Stimulated activated CD8-positive, alpha-beta memory T cell treated with anti-CD3 and anti-CD28 coated beads, Interleukin-4, amount 100 ng/mL, for 48 hours (primary cell): ENCODE measurements at places on chromosomes 16 and 17.

GRCh38 chr17:9386401-9386800, 189.2 kb downstream of the STX8 start:
- no peak for DNase-seq

GRCh38 chr16:77158293-77158692, 32.7 kb upstream of the MON1B start:
- DNase-seq, result no peak

- no peak for DNase-seq
These were observed 134.6 kb upstream of the ADAMTS18 start for GRCh38 chr16:77569406-77569805.

DNA sequence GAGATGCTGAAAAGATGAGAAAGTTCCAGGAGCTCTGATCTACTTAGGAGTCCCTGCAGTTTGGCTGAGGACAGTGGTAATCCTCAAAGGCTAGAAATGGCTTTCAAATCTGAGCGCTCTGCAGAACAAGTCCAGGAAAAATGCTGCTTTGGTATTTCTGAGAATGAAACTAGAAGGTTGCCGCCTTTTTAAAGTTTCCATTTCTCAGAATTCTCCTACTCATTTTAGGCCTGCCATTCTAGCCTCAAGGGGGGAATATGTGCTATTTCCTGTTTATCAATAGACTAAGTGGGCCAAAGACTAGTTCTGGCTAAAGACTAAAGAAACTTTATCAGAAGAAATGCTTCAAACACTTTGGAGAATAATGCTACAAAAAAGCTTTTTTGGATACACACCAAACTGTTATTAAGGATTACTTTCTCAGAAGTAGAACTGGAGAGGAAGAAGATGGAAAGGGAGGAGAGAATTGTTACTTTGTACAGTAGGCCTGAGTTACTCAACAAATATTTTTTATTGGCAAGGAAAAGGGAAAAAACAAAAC, at the start of gene SLFN12L:
TSS of gene SLFN12L (minus strand) at position 78 of the 541 bp plus-strand sequence. CDS start 15,314 bp downstream, outside the sequence.
- DNase-seq, result no peak

DNA sequence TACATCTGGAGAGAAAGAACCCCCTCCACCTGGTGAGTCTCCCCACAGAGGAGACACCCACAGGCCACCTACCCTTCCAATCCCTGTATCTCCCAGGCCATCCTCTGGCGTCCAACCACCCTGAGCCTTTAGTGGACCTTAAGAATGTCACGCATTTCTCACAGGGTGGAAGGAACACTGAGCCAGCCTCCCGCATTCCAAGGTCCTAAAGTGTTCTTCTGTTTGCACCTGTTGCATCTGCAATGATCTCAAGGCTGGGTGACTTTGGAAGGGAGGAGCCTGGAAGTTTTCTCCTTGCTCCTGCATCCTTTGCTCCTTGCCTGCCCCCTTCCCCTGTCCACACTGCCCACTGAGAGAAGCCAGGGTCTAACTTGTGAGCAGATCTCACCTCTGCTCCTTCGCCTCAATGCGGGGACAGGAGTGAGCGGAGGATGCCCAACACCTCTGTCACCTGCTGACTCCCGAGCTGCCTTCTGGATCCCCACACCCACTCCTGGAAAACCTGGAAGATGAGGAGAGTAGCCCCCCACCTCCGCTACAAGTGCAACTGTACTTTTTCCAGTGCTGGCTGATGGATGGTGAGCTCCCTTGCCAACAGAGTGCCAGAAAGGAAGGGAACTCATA, 3.7 kb downstream of the CHST5 start:
- no peak for DNase-seq

DNA sequence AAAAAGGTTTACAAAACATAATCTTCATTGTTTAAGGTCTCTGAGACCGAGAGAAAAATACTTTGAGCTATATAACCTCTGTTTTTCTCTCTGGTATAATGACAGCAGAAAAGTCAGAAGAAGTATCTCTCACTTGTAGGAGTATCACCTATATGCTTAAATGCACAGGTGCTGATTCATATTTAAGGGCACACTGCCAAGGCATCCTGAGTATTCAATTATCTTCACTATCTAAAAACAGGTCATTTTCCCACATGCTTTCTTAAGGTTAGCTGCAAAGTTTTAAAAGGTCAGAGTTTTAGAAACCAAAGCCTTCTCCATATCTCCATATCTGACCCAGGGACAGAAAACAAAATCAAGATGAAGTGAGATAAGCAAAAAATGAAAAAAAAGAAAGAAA, 99.3 kb upstream of the C17orf78 start:
- no peak for DNase-seq

DNA sequence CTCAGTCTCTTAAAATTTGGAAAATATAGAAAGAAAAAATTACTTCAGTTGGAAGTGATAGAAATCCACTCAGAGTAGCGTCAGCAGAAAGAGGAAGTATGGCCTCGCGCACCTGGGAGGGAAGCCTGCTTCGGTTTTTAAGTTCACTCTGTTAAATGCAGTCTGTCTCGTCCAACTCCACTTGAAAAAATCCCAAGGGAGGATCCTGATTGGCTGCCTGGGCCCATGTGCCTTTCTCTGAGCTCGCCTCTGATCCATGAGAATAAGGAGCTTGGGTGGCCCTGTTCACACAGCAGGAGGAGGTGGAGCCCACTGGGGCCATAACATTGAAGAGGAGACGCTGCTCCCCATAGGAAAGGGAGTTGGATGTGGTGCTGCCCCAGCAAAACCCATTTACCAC, 40.7 kb downstream of the DNAJA2 start:
- DNase-seq, result no peak

GRCh38 chr16:12801511-12802042, 2.1 kb downstream of the CPPED1 start:
- DNase-seq, result peak; percentile 40

GRCh38 chr17:80152081-80152702, 5.3 kb upstream of the EIF4A3 start:
- no peak for DNase-seq

GRCh38 chr16:72972878-72973571, 74.9 kb downstream of the ZFHX3 start:
- no peak for DNase-seq

DNA sequence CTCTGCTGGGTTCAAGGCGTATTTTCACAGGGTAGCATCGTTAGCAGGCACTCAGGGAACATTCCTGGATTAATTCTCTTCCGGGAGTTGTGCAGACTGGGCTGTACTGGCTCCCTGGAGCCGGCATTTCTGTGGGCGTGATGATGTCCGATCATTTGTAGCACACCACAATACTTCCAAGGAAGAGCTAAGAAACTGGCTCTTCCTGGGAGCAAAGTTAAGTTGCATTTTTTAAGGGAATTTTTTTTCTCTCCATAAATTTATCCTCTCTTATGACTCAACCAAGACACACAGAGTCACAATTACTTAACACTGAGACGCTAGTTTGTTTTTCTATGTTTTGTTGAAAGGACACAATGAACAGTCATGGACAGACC, 211.6 kb upstream of the FOXF1 start:
- no peak for DNase-seq

DNA sequence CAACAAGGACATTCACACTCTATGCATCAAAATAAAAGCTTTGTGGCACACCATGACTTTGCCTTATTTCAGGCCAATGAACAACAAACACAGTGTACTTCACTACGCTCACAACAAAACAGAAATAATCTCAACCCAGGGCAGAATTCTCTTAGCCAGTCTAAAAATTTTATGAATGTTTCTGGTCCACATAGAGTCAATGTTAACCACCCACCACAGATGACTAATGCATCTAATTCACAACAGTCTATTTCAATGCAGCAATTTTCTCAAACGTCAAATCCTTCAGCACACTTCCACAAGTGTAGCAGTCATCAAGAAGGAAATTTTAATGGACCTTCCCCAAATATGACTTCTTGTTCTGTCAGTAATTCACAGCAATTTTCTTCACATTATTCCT, 101.7 kb downstream of the CHD9 start:
- no peak for DNase-seq

GRCh38 chr17:13921841-13922776, 147.2 kb upstream of the COX10 start:
- DNase-seq, result no peak

- DNase-seq, result no peak
These were observed 11.1 kb downstream of the CPD start for GRCh38 chr17:30389756-30390300.

DNA sequence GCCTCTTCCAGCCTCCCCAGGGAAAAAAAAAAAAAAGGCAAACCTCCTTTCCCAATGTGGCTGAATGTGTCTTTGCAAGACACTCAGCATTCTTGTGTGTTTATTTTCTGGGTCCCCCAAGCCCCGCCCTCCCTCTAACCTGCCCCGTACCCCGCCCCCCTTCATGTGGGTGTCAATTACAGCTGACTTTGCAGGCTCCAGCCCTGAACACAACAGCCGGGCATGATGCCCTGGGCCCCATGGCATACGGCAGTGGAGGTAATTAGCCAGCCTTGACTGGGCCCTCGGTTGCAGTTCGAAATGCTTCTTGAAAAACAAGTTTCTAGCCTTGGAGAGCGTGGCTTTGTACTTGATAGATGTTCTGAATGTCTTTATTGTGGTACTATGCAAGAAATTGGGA, 354.7 kb upstream of the RBFOX1 start:
- no peak for DNase-seq

DNA sequence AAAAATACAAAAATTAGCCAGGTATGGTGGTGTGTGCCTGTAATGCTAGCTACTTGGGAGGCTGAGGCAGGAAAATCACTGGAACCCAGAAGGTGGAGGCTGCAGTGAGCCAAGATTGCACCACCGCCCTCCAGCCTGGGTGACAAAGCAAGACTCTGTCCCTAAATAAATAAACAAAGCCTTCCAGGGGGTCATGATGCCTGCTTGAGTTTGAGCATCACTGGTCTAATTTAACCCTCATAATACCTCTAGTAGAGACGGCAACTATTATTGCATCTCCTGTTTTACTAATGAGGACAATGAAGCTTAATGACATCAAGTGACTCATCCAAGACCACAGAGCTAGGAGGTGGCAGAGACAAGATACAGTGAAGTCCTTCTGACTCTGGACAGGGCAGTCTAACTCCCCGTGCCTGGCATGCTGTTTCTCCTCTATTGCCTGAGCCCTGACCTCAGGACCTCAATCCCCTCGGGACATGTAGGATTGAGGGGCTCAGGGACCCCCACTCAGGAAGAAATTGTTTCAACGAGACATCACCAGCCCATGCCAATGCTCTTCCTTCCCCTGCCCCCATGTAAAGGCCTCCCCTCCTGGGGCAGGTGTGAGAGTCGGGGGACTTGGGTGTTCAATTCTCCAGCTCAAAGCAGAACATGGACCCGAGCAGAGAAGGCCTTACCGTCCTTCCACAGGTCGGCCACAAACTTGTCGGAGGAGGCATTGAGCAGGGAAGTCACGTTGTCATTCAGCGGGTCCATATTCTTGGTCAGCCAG, 102.9 kb downstream of the NDE1 start:
- DNase-seq, result no peak

DNA sequence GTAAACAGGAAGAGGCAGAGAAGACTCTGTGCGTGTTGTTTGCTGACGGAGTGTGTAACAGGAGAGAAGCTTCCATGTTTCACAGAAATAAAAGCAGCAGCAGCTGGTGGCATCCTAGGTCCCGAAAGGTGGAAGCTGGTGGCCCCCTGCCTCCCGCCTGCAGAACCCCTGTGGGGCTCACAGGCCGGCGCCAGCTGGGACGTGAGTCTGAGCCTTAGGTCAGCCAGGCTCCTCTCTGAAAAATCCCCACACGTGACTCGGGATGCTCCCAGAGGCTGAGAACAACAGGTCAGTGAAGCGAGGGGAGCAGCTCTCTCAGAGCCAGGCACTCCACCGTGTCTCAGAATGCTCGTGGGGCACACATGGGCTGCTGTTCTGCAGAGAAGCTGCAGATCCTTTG, 27.4 kb downstream of the TMEM204 start:
- no peak for DNase-seq

GRCh38 chr16:76059186-76059585, 218.0 kb upstream of the CNTNAP4 start:
- DNase-seq, result no peak

- DNase-seq, result no peak
These were observed 10.2 kb upstream of the FAM83G start for GRCh38 chr17:19014628-19015215.

DNA sequence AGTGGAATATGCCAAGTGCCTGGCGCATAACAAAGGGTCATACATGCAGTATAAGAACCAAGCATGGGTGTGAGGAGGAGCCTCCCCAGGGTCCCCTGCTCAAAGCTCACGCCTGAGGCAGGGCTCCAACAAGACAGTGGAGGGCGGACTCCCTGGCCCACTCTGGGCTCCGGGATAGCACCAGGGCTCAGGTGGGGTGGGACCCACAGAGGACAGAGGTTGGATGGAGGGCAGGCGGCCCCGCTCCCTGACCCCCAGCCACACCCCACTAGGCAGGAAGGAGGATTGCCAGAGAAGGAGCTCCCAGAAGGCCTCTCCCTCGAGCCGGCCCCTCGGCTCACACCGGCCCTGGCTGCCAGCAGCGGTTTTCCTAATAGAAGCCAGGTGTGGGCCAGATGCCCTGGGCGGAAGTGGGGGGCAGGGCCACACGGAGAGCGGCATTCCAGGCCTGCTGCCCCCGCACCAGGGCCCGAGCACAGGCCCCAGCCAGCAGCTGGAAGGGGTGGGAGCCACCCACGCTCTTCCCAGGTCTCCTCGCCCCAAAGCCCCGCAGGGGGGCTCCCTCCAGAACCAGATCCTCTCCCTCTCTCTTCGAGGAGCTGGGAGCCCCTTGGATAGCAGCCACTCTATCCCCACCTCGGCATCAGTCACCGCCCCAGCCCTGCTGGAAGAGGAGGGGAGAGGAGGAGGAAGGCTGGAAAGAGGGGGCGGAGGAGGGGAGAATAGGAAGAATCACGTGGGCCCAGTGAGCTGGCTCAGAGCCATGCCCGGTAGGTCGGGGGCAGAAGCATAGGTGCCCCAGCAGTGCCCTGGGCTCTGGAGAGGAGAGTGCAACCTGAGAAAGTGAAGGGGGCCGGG, 21.0 kb downstream of the VASN start:
- DNase-seq, result no peak

DNA sequence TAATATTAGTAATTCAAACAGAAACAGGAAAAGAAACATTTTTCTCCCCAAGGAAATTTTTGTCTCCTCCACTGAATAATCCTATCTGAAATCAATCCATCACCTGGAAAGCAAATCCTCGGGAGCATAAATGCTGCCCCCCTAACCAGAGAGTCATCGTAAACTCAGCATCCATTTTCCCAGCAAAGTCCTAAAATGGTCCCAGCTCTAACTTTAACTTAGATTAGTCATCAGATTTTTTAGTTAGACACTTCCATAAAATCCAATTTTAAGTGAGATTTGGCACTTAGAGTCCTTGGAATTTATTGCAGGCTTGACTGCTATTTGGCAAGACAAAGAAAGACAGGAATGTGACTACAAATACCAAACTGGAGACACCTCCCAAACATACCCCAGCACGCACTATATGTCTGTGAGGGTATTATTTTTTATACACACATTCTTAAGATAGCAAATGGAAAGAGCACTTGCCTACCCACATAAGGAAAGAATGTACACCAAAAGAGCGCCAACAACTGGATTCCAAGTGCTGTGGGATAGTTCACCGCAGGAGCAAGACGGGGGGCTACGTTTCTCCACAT, 15.4 kb downstream of the SCO1 start:
- no peak for DNase-seq

GRCh38 chr17:79741751-79742588, 11.2 kb downstream of the ENPP7 start:
- DNase-seq, result peak; percentile 84

DNA sequence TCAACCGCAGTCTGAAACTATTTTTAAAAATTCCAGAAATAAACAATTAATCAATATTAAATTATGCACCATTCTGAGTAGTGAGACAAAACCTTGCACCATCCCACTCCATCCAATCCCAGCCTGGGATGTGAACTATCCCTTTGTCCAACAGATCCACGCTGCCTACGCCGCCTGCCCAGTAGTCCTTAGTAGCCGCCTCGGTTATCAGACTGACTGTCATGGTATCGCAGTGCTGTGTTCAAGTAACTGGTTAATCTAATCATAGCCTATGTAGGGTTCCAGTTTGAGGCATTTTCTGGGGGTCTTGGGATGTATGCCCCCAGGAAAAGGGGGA, 437.7 kb downstream of the HS3ST3B1 start:
- no peak for DNase-seq
